ENCODE measurements at places on chromosomes 1 and 21.

GRCh38 chr1:85573322-85573721, 7.2 kb upstream of the CCN1 start:
- no peak for DNase-seq

- no peak for DNase-seq
Observed at GRCh38 chr1:35592991-35593769, 20.1 kb downstream of the TFAP2E start.

DNA sequence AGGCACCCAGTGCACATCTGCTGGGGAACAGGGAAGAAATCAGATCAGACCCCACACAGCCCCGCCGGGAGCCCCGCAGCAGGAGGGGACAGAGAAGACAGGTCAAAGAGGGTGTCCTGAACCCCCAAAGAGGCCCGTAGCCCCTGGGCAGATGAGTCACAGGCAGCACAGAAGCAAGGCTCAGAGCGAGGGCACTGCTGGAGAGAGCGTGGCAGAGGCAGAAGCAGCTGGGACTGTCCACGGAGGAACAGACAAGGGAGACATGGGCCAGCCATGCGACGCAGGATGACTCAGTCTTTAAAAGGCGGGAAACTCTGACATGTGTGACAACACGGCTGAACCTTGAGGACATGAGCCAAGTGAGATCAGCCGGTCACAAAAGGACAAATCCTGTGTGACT, 14.5 kb upstream of the PRDM16 start:
- DNase-seq: no peak

GRCh38 chr21:38413958-38414548, 84.2 kb downstream of the ERG start:
- DNase-seq: no peak

GRCh38 chr1:40267767-40268187, 9.7 kb downstream of the ZMPSTE24 start:
- no peak for DNase-seq
